ENCODE measurements at places on chromosomes 2 and 18. TPM values are rescaled to one million over a fixed set of nuclear protein-coding genes. Genes with fewer than 3 reads are reported as not detected.

- no peak for DNase-seq
- H3K27me3 ChIP-seq = no peaks in the 10 kb centered on the region
- H3K4me1 ChIP-seq = no peaks in the 10 kb centered on the region
- no peak overlapping the region for H3K27ac ChIP-seq
Observed at GRCh38 chr18:29321561-29321960, 1144.6 kb upstream of the CDH2 start.

- H3K36me3 ChIP-seq = no peaks in the 10 kb centered on the region
- no peak overlapping the region for H3K4me3 ChIP-seq
- no peak for DNase-seq
- H3K4me1 ChIP-seq = peaks cover 15% of the 10 kb centered on the region
- peaks cover 99% of the 10 kb centered on the region for H3K27me3 ChIP-seq
Observed at GRCh38 chr18:37532917-37533316, 32.7 kb downstream of the CELF4 start.

DNA sequence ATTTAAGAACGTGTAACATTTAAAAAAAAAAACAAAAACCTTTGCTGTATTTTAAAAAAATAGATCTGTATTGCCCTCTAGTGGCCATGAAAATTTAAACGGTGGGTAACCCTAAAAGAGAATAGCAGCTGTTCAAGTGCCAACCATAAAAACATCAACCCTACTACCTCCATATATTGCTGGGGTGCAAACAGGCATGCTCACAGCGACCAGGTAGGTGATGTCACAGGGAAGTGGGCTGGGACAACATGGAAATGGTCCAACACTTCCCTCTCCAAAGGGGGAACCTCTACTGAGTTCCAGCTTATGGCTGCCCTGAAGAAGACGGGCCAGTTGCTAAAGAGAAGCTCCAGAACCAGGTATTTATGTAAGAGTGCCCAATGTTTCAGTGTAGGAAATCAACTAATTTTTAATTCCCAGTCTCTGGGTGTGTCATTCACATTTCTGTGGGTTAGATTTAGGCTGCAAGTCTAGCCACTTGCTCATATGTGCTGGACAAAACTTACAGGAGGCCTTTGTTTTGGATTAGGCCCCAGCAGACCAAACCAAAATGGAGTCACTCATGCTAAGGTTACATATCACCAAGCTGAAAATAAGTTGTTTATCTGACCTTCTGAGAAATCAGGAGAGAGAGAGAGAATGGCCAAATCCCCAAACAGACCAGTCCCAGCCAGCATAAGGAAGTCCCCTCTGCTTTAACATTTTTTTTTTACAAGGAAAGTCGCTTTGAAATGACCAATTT, 54.5 kb downstream of the SKA1 start:
- no peaks in the 10 kb centered on the region for H3K4me1 ChIP-seq
- no peaks in the 10 kb centered on the region for H3K36me3 ChIP-seq
- no peak overlapping the region for H3K27ac ChIP-seq
- no peak overlapping the region for H3K4me3 ChIP-seq

- no peak for DNase-seq
- H3K27ac ChIP-seq = no peak overlapping the region
- H3K36me3 ChIP-seq = no peaks in the 10 kb centered on the region
- no peaks in the 10 kb centered on the region for H3K27me3 ChIP-seq
- H3K4me1 ChIP-seq = no peaks in the 10 kb centered on the region
Observed at GRCh38 chr2:141199711-141200110, 931.1 kb downstream of the LRP1B start.

GRCh38 chr2:41170589-41170988, 718.7 kb upstream of the SLC8A1 start:
- no peaks in the 10 kb centered on the region for H3K4me1 ChIP-seq
- H3K36me3 ChIP-seq = no peaks in the 10 kb centered on the region
- H3K4me3 ChIP-seq = no peak overlapping the region
- no peaks in the 10 kb centered on the region for H3K27me3 ChIP-seq
- DNase-seq = no peak

- no peak overlapping the region for H3K4me3 ChIP-seq
- no peak for DNase-seq
- H3K27ac ChIP-seq = no peak overlapping the region
- no peaks in the 10 kb centered on the region for H3K27me3 ChIP-seq
Observed at GRCh38 chr2:59425247-59425646, 1128.2 kb downstream of the BCL11A start.

DNA sequence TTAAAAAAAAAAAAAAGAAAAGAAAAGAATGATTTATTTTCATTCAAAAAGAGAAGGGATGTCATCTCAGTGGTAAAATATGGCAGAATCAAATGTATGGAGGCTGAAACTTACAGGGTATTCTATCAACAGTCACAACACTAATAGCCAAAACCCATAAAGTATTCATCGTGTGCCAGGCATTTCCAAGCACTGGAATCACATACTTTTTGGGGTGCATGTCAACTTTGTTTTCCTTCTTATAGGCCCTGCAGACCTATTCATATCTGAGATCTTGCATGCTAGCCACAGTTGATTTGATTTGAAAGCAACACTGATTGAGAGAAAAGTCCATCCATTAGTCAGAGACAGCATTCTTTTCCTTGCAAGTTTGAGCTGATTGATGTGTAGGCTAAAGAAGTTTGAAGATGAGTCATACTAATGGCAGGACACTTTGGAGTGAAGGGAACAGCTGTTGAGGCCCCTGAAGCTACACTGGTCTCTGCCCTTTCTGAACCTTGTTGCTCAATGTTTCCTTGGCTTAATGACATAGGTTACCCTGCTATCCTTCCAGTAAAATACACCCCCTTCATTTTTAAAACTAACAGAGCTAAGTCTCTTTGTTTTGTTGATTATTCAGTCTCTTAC, 22.0 kb downstream of the KATNAL2 start:
- DNase-seq = no peak
- no peaks in the 10 kb centered on the region for H3K36me3 ChIP-seq
- no peak overlapping the region for H3K4me3 ChIP-seq
- no peak overlapping the region for H3K27ac ChIP-seq

DNA sequence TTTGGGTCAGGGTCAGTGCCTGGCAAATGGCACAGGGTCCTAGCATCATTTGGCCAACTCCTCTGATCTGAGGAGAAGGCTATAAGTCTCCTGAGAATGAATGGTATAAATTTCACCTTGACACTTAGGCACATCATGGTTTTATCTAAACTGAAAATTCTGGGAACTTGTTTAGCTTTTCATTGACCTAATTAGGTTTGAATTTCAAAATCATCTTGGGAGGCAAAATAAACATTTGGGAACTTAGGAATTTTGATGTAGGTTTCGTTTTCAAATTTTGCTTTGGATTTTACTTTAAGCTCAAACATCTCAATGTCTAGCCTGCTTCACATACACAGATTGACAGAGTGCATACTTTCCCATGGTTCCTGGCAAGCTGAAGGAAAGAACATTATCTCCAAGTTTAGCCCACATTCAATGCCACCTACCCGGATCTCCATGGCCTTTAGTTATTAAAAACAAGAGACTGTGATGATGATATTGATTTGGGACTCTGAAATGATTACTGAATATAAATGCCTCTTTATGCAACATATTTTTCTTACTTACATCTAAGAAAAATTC, 44.5 kb downstream of the MYOM1 start:
- H3K4me1 ChIP-seq = peaks cover 38% of the 10 kb centered on the region
- DNase-seq = no peak
- H3K27me3 ChIP-seq = no peaks in the 10 kb centered on the region
- H3K4me3 ChIP-seq = no peak overlapping the region
- peak overlapping the region; percentile 10 for H3K27ac ChIP-seq

DNA sequence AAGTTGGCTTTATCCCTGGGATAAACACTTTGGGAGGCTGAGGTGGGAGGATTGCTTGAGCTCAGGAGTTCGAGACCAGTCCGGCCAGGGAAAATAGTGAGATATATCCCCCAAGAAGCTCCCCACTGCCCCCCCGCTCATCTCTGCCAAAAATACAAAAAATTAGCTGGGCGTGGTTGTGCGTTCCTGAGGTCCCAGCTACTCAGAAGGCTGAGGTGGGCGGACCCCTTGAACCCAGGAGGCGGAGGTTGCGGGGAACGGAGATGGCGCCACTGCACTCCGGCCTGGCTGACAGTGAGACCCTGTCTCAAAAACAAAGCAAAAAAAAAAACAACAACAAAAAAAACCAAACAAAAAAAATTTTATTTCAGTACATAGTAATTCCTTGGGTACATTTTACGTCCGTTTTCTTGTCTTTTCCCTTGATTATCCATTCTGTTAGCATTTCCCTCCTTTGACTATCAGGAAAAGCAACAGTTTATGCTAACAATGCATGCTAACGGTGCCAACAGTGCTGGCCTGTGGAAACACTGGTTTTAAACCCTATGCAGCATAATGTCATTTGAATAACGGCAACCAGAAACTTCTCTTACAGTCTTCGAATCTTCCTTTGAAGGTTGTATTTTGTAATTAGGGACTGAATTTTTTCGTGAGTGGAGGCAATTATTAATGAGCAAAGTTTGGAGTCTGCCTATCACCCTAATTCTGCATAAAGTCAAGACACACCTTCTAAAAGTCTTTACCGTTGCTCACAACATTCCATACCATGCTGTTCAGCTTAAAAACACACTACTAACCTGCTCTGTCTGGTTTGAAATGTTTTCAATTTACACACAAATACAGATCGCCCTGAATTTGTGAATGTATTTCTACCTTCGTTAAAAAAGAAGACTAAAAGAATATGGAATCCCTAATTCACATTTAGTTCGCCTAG, 721 bp upstream of the MIB1 start:
- no peaks in the 10 kb centered on the region for H3K36me3 ChIP-seq
- no peaks in the 10 kb centered on the region for H3K27me3 ChIP-seq
- H3K4me1 ChIP-seq = peaks cover 48% of the 10 kb centered on the region
- DNase-seq = no peak

DNA sequence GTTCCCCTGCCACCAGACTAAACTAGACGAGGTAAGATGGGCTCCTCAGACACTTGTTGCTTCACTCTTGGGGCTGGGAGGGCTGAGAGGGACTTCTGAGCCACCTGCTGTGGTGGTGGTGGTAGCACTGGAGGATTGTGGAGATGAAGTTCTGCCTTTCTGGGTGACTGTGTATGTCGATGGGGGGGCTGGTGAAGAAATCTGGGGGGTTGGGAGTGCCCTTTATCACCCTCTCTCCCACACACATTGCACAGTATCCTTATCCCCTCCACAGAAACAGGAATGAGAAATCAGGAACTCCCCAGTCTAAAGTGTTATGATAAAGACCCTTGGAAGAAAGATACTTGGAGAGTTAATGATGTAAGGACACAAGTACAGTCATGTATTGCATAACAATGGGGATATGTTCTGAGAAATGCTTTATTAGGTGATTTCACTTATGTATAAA, 38.5 kb downstream of the HK2 start:
- peaks cover 30% of the 10 kb centered on the region for H3K4me1 ChIP-seq
- H3K36me3 ChIP-seq = peaks cover 2% of the 10 kb centered on the region
- no peak overlapping the region for H3K4me3 ChIP-seq

DNA sequence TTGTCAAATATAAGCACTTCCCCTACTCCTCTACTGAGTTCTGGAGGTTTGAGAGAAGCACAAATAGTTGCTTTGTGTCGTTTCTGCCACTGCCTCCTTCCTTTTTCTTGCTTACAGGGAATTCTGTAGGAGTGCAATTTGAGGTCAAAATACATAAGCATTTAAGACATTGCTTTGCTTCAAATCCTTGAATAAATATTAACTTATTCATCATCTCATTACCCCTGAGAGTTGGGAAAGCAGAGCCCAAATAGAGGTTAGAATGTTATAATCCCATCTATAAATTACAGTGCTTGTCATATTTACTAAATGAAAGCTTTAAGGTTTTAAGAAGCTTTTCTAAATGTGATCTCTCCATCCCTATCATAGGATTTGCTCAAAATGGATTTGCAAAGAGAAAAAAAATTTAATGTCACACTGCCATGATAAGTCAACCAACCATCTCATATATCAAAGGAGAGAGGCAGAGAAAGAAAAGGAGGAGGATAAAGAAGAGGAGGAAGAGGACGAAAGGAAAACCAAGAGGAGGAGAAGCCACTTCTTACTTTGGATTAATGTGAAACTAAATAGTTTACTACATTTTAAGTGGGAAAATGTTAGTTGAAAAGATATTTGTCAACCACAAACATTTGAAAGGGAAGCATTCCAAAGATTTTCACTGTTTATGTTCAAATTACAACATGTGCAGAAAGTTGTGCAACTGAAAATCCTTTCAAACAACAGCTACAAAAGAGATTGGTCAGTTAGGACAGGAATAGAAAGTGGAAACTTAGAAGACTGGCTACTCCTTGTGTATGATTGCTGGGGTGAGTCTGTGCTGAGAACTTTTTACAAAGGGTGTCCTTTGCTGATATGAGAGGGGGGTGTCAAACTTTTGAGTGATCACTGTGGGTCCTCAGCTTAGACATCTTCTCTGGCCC, 277.3 kb upstream of the FN1 start:
- no peaks in the 10 kb centered on the region for H3K36me3 ChIP-seq
- H3K4me3 ChIP-seq = no peak overlapping the region
- no peak for DNase-seq
- peaks cover 45% of the 10 kb centered on the region for H3K4me1 ChIP-seq

DNA sequence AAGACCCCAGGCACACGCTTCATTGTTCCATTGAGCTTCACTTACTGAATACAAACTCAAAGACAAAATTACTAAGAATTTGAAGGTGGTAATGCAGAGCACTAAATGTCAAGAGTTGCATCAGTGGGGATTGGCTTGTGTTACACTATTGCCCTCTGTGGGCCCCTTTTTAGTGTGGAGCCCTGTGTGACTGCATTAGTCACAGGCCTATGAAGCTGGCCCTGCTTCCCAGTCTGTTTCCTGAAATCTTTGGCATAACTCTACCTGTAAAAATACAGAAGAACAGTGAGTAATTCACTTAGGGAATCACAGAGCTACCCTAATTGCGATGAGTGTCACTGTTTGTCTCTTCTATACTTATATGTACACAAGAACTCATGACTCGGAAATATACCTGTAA, 40.0 kb upstream of the STPG4 start:
- H3K4me1 ChIP-seq = peaks cover 20% of the 10 kb centered on the region
- DNase-seq = no peak
- no peak overlapping the region for H3K27ac ChIP-seq
- no peak overlapping the region for H3K4me3 ChIP-seq
- H3K27me3 ChIP-seq = no peaks in the 10 kb centered on the region

- no peaks in the 10 kb centered on the region for H3K4me1 ChIP-seq
- H3K27me3 ChIP-seq = peaks cover 3% of the 10 kb centered on the region
- H3K4me3 ChIP-seq = no peak overlapping the region
Observed at GRCh38 chr2:6011921-6012320, 319.7 kb downstream of the SOX11 start.

Gene DSC2
- total RNA-seq = 24.5 TPM

Gene FAP
- total RNA-seq = 0.71 TPM

Gene HRH4
- 0.33 TPM for total RNA-seq

Gene TEX44
- total RNA-seq = not detected

Gene C2orf80
- total RNA-seq = not detected

Gene TDRD15
- not detected for total RNA-seq

Gene SCLY
- total RNA-seq = 10.9 TPM

Gene VWC2L
- not detected for total RNA-seq
